NB4 (cell line): ENCODE measurements at places on chromosomes 3 and 15.

GRCh38 chr15:45948181-45948621 is 313.4 kb downstream of the SQOR start:
- no peak for DNase-seq

- no peak for DNase-seq
Measured at GRCh38 chr15:70566047-70566835, 197.1 kb downstream of the UACA start.

GRCh38 chr3:122695927-122696561 is 15.4 kb downstream of the PARP14 start:
- DNase-seq, result no peak

- no peak for DNase-seq
Measured at GRCh38 chr3:18290157-18290556, 135.0 kb downstream of the SATB1 start.

DNA sequence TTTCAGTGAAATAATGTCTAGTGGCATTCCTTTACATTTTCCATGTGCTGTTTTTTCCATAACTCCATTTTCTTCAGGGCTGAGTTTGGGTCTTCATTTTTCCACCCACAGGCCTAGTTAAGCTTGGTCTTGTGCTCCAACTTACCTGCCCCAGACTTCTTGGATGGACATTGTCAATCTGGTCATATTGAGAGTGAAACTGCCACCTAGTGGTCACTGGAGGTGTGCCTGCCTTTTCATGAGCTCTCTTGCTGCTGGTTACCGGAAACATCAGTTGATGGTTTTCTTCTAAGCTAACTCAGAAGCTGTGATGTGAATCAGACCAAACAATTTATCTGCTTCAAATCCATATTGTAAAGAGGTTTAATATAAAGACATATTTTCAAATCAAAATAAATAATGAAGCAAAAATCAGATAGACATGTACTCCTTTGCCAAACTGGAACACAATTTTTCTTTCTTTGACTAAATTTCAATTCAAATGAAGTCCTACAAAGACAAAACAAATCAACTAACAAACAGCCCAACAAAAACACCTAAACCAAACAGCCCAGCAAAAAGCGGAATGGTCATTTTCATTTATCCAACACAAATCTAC is 135.1 kb upstream of the RASGRP1 start:
- DNase-seq, result peak; percentile 76

- DNase-seq, result no peak
Measured at GRCh38 chr3:150825916-150826377, 63.0 kb upstream of the SIAH2 start.

- no peak for DNase-seq
Measured at GRCh38 chr3:181446741-181447140, 265.0 kb upstream of the SOX2 start.

DNA sequence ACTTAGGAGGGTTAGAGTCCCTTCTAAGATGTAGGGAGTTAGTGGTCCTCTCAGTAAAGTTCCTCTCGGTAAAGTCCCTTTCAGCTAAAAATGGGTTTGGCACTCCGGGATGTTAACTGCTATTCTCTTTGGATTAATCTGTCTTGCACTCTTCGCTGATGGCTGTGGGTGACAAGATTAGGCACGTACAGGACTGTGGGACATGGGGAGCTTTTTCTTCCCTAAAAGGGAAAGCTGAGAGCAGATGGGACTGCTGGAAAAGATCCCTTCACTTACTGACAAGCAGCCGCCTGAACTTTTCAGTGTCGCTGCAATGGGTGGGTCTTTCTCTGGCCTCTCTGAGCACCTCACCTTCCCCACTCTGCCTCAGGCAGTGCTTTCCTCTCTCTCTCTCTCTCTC is 16.4 kb upstream of the HHATL start:
- DNase-seq, result no peak

GRCh38 chr3:158953131-158953530 is 151.3 kb downstream of the MFSD1 start:
- DNase-seq, result no peak

DNA sequence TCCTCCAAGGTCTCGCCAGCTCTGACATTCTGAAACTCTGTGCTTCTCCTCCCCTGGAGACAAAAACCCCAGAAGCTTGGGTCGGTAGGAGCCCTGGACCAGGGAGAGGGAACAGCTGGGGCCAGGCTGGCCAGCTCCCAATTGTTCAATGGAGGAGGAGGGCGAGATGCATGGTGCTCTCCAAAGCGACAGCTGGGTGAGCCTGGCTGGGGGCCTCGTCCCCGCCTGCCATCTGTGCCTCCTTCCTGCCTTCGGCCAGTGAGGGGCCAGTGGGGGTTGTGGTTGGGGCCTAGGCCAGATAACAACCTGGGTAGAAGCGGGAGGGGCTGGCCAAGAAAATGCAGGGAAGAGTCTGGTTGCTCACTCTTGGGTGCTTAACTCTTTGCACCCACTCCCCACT is 79.4 kb downstream of the CORO2B start:
- peak; percentile 26 for DNase-seq

- DNase-seq, result no peak
Measured at GRCh38 chr3:30614373-30614772, 8.0 kb downstream of the TGFBR2 start.
